RWPE1 (cell line): ENCODE measurements at places on chromosomes 1 and 21.

GRCh38 chr1:88890791-88891317 is 513 bp downstream of the GTF2B start:
- DNase-seq: no peak

DNA sequence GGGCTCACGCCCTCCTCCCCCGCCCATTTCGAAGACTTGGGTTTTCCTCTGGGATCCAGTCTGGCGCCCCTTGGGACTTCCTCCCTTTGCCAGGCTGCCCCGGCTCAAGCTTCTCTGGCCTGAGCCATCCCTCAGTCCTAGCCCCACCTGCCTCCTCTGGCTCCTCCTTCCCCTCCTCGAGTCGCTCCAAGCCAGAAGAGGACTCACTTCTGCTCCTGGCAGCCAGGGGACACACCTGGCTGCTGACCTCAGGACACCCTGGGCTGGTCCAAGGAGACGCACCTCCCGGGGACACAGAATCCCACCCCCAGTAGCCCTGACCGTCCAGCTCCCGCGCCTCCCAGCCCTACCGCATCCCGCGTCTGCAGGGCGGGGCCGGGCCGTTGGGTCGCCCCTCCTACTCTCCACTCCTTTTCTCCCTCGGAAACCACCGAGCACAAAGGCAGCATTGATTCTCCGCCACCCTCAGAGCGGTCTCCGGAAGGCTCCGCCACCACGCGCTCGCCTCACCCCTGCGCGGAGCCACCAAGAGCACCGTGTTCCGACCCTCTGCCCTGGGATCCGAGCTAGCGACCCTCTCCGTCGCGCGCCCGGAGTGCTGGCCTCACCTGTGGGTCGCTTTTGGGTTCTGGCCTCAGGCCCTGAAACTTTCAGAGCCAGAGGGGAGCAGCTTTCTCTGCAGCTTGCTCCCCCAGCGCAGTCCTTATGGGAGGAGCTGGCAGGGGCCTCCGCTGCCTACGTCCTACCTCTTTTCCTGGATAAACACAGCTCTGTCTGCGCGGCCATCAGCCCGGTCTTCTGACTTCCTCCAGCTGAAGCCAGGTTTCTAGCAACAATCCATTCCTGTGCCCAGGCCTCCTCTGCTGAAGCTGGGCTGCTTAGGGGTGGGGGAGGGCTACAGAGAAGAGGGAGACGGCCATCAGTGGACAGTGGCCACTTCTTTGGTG is at the start of gene C2CD4D:
C2CD4D (minus strand) TSS at position 364 of the 947 bp plus-strand sequence. CDS start 831 bp downstream, outside the sequence.
- DNase-seq: peak; percentile 69

- DNase-seq: no peak
Observed at GRCh38 chr1:241532162-241532531, at the start of gene KMO. KMO (plus strand) TSS chr1:241532378; CDS start chr1:241532445, 67 bp downstream.

DNA sequence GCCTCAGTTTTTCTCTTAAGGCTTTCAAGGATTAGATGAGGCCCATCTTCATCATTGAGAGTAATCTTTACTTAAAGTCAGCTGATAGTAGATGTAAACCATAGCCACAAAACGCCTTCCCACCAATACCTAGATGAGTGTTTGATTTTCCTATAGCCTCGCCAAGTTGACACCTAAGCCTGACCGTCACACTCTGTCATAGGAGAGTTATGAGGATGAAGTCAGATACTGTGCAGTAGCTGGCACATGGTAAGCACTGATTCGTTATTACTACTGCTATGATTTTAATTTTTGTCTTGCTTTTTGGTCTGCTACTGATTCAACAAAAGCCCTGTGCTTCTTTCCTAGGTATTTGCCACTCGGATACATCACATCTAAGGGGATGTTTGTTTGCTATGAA is 395.5 kb downstream of the RPS6KC1 start:
- DNase-seq: no peak

- peak; percentile 75 for DNase-seq
Observed at GRCh38 chr1:235708390-235708962, 58.9 kb upstream of the GNG4 start.

- no peak for DNase-seq
Observed at GRCh38 chr1:221217029-221217428, 337.8 kb downstream of the HLX start.

DNA sequence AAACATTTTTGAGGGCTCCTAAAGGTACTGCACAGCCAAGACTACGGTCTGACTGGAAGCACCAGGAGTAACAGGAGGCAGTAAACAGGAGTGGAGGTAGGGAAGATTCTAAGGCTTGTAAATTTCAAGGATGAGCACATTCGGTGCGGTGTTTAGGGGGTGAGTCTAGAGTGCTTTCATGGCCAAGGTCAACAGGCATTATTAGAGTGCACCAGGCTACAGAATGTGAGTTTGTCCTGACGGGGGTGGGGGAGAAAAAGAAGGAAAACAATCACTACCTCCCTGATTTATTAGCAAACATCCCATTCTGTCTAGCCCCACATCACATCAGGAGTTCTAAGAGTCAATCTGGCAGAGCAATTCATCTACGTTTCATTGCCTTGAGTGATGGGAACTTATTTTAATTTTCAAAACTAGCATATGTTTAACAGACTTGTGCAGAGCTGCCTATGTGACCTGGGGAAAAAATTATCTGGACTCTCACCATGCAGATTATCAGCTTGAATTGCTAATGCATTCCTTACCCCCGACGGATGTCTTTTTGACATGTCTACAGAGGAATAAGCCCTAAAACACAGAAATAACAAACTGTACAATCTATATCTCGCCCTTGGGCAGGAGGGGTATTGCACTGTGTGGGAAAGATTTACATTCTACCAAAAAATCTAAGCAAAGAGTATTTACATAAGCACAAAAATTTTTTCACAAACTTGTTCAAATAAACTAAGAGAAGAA is 45.0 kb downstream of the APP start:
- no peak for DNase-seq

DNA sequence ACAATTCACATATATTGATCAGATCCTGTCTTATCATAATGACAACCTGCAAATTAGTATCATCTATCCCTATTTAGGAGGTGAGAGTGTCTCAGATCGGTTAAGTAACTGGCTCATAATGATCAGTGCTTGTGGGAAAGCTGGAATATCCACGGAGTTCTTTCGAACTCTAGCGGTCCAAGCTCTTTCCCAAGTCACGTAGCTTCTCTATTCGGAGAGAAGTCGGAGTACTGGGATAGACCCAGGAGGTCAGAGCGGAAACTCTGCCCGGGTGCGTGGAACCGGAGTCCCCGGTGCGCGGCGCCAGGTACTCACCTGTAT is 339 bp downstream of the PTGS2 start:
- no peak for DNase-seq

GRCh38 chr1:53111073-53111556 is 31.3 kb downstream of the SLC1A7 start:
- DNase-seq: no peak

DNA sequence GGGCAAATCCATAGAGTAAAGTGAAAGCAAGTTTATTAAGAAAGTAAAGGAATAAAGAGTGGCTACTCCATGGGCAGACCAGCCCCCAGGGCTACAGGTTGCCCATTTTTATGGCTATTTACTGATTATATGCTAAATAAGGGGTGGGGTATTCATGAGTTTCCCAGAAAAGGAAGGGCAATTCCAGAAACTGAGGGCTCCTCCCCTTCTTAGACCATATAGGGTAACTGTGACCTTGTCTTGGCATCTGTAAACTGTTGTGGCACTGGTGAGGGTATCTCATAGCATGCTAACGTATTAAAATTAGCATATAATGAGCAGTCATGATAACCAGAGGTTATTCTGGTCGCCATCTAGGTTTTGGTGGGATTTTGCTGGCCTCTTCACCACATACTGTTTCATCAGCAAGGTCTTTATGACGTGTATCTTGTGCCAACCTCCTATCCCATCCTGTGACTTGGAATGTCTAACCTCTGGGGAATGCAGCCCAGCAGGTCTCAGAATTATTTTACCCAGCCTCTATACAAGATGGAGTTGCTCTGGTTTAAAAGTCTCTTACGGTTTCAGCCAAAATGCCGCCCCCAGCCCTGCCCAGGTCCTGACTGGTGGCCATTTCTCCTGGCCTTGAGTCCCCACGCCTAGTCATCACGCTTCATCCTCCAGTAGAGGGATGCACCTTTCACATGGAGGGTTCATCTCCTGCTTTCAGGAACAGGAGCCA is 982 bp upstream of the TRIM17 start:
- DNase-seq: no peak

DNA sequence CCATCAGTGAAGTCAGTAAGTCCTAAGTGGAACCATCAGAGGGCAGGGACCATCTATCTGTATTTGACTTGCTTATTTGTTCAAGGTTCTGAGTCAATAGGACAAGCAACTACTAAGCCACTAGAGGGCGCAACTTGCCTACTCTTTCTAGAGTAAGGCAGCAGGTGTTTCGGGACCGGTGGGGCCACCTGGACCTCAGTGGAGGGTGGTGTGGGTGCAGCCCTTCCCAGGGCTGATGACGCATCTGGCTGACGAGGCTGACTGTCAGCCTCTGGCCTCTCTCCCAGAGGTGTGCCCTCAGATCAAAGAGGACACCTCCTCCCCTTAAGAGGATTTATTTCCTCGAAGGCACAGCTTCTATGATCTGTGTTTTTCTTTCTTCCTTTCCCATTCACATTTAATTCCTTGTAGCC is 6.6 kb downstream of the CBR3 start:
- peak; percentile 94 for DNase-seq

DNA sequence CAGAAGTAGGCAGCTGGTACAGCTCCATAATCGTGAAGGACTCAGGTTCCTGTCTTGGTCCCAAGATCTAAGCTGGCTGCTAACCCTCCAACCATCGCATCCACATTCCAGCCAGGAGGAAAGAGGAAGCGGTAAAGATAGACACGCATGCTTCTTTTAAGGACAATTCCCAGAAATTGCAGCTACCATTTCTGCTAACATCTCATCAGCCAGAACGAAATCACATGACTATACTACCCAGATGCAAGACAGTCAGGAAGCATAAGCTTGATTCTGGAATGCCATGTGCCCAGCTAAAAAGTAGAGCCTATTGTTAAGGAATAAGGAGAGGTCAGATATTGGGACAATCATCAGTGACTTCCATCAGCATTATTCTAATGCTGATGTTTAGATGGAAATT is 110.4 kb downstream of the EPHB2 start:
- DNase-seq: no peak

DNA sequence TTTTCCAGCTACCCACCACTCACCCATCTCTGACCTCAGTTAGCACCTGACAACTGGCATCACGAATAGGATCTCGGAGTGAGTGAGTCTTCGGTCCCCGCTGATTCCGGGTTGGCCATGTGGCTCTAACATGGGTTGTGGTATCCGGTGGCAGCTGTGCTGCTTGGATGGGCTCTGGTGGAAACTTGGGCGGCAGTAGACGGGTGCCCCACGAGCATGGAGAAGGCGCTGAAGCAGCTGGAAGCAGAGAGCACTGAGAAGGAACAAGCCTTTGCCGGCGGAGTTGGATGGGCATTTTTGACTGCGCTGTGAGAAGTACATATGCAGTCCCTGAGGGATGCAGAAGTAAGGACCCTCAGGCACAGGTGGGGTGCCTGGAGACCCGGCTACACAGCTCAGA is 1044.0 kb upstream of the ADGRL4 start:
- DNase-seq: no peak

GRCh38 chr1:8911416-8912309 is 33.2 kb upstream of the ENO1 start:
- peak; percentile 52 for DNase-seq

- no peak for DNase-seq
Observed at GRCh38 chr1:93262645-93263044, 82.1 kb downstream of the CCDC18 start.

GRCh38 chr21:36813052-36813451 is 114.1 kb downstream of the SIM2 start:
- DNase-seq: no peak

- peak; percentile 5 for DNase-seq
Observed at GRCh38 chr1:34101151-34101550, 63.9 kb downstream of the CSMD2 start.

GRCh38 chr1:67441183-67441582 is 11.0 kb upstream of the SERBP1 start:
- DNase-seq: no peak

DNA sequence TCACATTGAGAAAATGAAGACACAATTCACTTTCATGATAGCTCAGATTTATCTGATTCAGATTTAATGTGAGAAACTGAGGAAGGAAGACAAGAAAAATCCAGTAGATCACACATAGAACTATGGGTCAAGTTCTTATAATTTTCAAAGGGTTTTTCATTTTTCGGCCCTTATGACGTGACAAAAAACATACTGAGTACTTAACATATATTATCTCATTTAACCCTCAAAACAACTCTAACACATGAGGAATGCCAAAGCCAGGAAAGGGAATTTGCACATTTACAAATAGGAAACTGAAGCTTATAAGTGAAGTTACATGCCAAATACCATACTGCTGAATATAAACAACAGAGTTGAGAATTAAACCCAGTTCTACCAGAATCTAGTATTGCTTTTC is 27.6 kb downstream of the SOD1 start:
- no peak for DNase-seq

DNA sequence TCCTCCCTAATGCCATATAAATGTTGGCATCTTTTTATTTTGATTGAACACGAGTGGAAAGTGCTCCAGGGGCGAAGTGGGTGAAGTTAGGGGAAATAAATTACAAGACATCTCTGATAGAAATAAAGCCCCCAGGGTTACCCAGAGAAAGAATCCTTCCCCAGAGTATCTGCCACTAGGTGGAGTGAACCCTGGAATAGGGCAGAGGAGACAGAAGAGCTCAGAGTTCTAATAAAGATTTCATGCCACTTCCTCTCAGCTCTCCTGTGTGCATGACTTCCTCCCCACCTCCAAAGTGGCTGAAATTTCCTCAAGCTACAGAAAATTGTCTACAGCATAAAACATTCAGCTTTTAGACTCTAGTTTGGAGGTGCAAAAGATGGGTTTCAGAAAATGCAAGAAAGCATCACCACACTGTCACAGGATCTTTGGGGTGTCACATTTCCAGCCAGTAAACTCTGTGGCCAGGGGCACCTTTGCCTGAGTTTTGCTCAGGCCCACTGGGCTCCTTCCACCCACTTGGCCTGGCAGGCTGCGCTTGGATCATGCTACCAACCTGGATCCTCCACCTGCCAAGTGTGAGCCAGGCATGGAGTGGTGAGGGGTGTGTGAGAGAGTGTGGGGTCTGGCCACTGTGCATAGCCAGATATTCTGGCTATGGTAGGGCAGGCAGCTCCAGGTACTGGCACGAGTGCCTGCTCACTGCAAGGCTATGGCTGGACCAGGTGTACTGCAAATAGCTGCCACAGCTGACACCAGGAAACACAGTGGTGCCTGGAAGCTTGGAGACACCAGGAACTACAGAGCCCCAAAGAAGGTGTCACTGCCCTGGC is 208.8 kb upstream of the USP25 start:
- DNase-seq: peak; percentile 4

DNA sequence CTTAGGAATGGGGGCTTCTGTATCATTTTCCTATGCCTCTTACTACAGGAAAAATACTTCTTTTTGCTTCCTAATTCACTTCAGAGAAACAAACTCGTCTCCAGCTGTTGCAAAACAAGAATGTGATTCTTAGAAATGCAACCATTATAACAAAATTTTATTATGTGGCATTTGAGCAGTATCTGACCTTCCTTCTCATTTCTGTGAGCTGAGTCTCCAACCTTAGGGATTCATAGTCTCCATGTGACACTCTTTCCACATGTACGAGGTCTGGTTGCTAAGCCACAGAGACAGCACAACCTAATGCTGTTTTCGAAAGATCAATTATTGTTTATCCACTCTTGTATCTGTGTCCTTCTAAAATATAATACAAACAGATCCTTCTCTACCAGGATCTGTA is 75.3 kb upstream of the RGS4 start:
- no peak for DNase-seq

- DNase-seq: no peak
Observed at GRCh38 chr1:116375148-116375886, 2.3 kb downstream of the ATP1A1 start.

- DNase-seq: no peak
Observed at GRCh38 chr21:35266546-35266945, 217.4 kb upstream of the RUNX1 start.
